ENCODE measurements at places on chromosomes 5 and 9. TPM values are rescaled to one million over a fixed set of nuclear protein-coding genes. Genes with fewer than 3 reads are reported as not detected.

The GRXCR2 gene
- not detected for total RNA-seq

The CXXC5 gene
- 28.2 TPM for total RNA-seq

The ADAMTSL1 gene
- total RNA-seq, result 18.9 TPM

- no peak for DNase-seq
These were observed 13.9 kb upstream of the FNIP1 start for GRCh38 chr5:131810510-131811249.

DNA sequence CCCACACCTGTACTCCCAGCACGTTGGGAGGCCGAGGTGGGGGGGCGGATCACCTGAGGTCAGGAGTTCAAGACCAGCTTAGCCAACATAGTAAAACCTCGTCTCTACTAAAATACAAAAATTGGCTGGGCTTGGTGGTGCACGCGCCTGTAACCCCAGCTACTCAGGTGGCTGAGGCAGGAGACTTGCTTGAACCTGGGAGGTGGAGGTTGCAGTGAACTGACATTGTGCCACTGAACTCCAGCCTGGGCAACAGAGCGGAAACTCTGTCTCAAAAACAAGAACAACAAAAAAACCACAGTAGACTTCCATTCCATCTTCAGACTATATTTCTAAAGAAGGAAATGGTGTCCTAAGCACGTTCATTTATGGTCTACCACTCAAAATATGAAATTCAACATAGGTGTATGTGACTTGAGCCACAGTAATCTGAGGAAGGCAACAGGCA, 14.2 kb upstream of the SERINC5 start:
- DNase-seq, result no peak

- DNase-seq, result no peak
These were observed 26.6 kb upstream of the POMT1 start for GRCh38 chr9:131475956-131476776.

- no peak for DNase-seq
These were observed 74.8 kb downstream of the SLF1 start for GRCh38 chr5:94693043-94693822.

DNA sequence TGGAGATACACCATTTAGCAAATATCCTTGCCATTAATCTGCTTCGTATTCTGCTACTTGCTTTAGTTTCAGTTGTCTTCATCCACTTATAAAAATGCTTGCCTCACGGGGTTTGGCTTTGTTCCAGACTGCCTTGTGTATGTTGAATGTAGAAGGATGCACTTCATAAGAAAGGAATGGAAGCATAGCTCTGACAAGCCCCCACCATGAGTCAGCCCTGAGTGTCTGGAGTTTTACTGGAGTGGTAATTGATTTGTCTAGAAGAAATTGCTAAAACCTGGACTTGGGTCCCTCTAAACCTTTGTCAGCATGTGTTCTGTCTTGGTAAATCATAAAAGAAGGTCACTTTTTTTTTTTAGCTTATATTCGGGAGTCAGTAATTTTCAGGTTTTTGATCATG, 4.6 kb downstream of the TEX48 start:
- no peak for DNase-seq

- no peak for DNase-seq
These were observed 9.3 kb upstream of the WWC1 start for GRCh38 chr5:168282120-168282519.

DNA sequence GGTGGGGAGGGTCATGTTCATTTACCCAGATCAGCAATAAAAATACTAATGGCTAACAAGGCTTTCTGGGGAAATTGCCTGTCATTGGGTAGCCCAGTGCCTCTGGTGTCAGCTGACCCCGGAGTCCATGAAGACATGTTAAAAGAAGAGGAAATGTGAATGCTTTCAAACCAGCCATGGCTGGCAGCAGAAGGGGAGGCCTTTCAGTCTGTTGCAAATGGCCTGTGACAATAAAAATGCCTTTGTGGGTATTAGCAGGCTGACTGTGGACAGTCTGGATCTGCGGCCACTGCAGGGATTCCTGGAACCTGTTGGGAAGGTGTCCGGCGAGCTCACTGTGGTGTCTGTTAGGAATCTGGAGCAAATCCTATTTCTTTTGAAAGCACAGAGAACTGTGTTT, 7.5 kb downstream of the ABL1 start:
- no peak for DNase-seq

DNA sequence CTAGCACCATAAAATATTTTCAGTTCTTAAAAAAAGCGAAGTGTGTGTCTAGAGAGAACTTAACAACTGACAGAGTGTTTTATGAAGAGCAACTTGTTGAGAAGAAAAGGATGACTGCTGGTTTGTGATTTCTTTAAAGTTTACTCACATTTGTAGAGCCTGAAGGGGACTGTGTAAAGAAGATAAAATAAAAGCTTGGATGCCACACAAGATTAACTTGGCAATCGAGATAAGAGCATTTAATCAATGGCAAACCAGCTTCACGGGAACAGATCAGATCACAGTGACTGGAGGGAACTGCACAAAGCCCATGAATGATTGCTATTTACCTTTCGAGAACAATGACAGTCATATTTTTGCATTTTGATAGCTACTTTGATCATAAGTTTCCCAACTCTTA, 2013.1 kb upstream of the CDH9 start:
- DNase-seq, result no peak

DNA sequence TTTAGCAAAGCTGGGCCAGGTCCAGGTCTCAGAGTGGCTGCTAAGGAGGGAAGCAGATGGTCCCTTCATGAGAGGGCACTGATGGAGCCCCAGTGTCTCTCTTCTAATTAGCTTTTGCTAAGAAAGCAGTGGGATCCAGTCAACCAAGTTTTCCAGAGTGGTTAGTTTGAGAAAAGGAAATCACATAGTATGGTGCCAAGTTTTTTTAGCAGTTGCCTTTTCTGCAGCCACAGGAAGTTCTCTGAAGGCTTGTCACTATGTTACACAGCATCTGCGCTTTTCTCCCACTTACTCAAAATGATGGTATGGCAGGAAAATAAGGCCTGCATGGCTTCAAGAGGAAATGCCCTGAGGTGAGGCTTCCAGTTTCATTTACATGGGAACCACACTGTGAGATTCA, 331.5 kb upstream of the ZNF462 start:
- DNase-seq, result no peak

DNA sequence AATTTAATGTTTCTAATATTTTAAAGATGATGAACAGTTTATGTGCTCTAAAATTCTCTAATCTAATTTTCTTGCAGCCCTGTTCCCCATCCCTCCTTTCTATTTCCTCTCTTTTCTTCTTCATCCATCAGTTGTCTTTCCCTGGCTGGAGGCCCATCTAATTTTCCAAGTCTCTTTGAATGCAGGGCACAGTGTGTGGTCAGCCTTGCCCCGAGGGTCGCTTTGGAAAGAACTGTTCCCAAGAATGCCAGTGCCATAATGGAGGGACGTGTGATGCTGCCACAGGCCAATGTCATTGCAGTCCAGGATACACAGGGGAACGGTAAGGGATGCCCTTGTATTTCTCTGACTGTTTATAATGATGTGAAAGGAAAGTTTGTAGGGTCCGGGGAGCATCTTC, 111.8 kb downstream of the MEGF10 start:
- DNase-seq, result no peak

Measured in left colon (tissue), 2 donors.